ELR (cell line): ENCODE measurements at places on chromosomes 6 and 20.
A peak's percentile ranks its signal among the peaks of the same experiment; 100 is the strongest.

GRCh38 chr6:53584726-53585125, 39.8 kb upstream of the GCLC start:
- DNase-seq = no peak

GRCh38 chr6:156703719-156704118, 73.5 kb upstream of the ARID1B start:
- DNase-seq = peak; percentile 26

DNA sequence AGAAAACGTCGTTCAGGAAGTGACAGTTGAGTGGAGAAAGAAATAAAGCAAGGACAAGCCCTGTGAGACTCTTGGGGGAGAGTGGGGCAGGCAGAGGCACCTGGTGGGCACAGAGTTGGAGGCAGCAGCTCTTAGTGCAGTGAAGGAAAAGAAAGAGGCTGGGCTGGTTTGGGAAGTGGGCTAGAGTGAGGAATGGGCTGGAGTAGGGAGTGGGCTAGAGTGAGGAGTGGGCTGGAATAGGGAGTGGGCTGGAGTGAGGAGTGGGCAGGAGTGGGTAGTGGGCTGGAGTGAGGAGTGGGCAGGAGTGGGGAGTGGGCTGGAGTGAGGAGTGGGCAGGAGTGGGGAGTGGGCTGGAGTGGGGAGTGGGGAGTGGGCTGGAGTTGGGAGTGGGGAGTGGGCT, 43.7 kb upstream of the BCAS1 start:
- no peak for DNase-seq

DNA sequence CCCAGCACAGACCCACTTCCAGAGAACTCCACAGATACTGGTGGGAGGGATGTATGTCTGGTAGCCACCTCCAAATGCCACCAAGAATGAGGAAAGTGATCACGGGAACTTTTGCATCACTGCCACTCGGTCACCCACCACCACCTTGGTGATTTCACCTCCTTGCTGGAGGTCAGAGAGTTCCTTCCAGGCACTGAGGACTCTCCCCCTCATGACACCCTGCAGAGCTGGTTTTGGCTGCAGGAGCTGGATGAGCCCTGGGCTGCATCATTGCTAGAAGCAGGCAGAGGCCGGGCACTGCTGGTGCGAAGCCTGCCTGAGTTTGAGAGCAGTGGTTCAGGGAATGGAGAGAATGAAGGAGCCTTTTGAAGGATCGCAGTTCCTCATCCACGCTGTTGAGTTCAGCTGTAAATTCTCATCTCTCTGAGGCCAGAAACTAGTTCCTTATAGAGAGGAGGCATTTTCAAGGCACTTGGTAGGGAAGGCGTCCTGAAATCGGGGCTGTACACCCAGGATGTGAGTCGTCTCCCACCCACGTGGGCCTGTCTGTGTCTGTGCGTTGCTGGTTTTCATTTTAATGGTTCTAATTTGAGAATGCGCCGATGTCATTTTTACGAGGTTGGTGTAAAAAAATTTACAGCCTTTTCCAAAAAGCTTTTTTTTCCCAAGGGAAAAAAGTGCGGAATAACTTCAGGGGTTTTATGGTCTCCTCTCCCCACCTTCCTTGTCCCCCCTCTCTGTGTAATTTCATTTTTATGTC, 25.0 kb downstream of the FOXP4 start:
- DNase-seq = peak; percentile 32

GRCh38 chr6:65199683-65200082, 507.3 kb downstream of the EYS start:
- no peak for DNase-seq

GRCh38 chr20:21315138-21315537, 12.0 kb downstream of the XRN2 start:
- peak; percentile 81 for DNase-seq

GRCh38 chr20:1618954-1619540, 762 bp downstream of the SIRPB1 start:
- DNase-seq = no peak
